ENCODE measurements at places on chromosomes 12 and 14.

DNA sequence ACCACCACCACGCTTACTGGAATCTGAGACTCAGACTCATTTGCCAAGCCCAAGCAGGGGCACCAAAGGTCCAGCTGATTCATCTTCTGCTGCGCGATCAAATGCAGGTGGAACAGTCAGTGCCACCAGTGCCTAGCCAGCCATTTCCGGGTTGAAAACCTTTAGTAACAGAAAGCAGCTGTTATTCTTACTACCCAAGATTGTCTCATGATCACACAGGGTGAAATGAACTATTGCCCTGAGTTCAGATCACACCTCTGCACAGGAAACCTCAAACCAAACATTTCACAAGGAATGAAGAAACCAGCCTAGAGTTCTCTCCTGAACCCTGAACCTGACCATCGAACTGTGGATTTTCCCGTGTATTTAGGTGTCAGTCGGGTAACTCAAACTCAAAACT, 88.9 kb downstream of the RIMBP2 start:
- no peak for DNase-seq

DNA sequence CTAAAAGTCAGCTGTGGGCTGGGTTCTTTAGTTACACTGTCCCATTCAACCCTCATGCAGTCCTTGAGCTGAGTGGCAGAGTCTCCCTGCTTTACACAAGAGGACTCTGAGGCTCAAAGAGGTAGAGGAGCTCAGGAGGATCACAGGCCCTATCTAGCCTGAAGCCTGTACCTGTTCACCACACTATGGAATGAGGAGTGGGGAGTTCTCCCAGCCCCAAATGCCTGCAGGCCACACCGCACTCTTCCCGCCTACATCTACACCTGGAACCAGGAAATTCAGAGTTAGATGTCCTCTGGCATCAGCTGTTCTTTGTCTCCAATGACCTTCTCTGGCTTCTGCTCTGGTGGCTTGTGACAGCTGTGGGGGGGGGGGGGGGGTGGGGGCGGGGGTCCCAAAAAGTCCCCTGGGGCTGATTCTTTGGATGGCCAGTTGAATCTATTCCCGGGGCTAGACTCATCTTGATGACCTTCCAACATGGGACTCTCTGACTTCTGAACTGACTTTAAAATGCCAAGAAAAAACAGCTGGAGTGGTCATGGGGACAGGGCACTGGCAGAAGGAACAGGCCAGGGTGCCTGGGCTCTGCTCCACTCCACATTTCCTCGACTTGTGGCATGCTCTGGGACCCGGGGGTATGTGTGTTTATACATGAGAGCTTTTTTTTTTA, 30.6 kb downstream of the RIN3 start:
- no peak for DNase-seq

GRCh38 chr12:20003252-20003651, 365.1 kb upstream of the PDE3A start:
- DNase-seq: no peak

GRCh38 chr12:65602253-65602609, 222.1 kb upstream of the HMGA2 start:
- no peak for DNase-seq

DNA sequence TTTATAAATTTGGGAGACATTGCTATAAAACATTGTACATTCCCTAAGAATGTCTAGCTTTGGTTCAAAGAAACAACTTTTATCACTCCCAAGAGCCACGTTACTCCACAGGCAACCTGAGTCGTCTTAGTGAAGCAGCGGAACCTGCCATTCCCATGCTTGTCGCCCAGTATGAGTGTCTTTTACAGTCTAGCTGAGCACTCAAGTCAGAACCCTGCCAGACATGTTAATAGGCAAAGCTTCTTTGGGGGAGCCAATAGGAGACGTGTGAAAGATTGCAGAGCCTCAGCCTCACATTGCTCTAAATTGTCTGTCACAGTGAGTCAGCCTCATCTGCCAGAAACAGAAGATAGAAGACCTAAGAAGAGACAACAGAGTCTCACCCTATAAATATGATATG, 541.6 kb upstream of the FLRT2 start:
- DNase-seq: no peak

DNA sequence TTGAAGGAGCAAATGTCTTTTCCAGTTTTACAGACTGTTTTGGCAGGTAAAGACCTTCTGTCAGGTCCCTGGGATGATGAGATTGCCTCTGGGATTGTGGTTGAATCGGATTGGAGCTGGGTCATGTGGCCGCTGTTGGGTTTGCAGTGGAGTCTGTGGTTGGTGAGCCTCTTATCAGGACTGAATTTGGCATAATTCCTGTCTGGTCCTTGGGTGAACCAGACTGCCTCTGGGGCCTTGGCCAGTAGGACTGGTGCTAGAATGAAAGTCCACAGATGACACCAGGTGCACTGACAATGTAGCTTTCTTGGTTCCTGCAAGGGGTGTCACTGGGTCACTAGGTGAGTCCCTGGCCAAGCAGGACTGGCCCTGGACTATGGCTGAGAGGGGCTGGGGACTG, 155.3 kb downstream of the TPH2 start:
- DNase-seq: no peak

GRCh38 chr12:54692353-54692752, 44.2 kb upstream of the DCD start:
- DNase-seq: no peak

DNA sequence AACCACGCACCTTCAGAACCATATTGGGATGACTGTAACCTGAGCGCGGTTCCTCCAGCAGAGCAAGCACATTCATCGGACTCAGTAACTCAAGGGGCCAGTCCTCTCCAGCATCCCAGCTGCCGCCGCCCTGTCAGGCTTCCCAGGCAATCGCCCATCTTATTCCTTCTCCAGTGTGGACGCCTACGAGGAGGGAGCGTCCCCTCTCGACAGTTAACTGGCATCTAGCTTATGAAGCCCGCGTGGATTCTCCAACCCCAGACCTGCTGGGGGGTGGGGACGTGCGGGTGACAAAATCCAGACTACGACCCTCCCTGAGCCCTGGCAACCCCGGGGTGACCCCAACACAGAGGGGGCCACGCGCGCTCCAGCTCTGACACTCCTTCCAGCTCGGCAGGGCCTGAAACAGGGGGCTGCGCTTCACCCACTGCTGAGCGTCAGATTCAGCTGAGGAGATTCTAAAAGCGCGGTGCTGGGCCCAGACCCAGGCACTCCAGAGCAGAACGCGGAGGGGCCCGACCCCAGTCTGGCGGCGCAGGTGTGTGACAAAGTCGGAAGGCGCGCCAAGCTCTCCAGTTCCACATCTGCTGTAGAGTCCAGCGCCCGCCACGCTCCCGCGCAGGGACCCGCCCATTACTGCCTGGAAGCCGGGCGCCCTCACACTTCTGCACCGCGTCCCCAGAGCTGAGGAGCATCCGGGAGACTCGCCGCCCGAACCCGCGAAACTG, 43.9 kb upstream of the ESR2 start:
- peak; percentile 6 for DNase-seq

DNA sequence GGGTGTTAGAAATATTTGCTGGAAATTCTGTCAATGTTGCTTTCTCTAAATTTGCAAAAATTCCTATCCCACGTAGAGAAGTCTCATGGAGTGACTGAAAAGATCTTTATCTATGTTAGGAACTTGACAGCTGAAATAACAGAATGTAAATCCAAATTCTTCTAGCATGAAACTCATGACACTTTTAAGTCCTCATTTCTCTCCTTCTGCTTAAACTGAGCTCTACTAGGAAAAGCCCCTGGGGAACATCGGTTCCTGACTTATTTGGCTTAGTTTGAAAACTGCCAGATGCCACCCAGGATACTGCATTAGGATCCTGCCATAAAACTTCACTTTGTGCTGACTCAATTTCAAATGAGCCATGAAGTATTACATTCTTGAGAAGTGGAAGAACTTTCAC, 426.0 kb downstream of the GALC start:
- no peak for DNase-seq

GRCh38 chr12:119440803-119441360, 106.4 kb downstream of the CCDC60 start:
- no peak for DNase-seq

DNA sequence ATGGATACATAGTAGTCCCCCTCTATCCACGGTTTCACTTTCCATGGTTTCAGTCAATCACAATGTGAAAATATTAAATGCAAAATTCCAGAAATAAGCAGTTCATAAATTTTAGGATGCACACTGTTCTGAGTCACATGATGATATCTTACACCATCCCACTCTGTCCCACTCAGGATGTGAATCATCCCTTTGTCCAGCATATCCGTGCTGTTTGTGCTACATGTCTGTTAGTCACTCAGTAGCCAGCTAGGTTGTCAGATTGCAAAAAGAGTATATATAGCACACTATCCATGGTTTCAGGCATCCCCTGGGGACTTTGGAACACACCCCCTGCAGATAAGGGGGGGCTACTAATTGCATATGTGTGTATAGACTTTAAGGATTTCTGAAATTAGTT, 8.1 kb upstream of the NAA30 start:
- no peak for DNase-seq

GRCh38 chr14:64190974-64191502, 103.1 kb downstream of the ESR2 start:
- no peak for DNase-seq

DNA sequence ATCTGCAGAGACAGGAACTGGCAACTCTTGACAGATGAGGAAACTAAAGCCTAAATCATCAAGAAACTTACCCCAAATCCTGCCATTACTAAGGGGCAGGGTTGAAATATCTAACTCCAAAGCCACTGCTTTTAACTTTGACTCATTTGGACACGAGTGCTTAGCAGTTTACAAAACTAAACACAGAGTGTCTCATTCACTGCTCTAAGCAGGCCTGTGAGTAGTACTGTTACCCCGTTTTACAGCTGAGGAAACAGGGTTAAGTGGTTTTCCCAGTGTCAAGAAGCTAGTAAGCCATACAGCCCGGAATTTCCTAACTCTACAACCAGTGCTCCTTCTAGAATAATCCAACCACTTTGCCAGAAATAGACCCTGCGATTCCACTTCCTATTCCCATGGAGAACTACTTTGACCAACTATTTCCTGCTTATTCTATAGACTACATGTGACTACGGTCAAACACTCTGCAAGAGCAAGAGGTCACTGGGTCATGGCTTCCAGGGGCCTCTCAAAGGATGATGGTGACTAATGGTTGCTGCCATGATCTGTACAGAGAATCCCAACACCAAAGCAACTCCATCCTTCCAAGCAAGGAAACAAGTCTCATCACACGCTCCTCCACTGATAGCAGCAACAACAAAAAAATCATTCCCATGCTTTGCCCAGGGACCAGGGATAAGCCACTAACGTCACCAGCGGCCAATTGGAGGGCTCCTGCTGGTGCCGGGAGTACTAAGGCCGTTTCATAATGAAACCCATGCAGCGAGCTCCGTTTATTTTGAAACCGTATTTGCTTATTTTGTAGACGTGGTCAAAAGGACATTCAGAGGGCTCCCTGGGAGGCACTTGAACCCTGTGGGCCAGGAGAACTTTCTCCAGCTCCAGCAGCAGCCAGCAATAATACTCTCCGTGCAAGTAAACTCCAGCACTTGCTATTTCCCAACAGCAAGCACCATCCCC, 56.3 kb downstream of the NUAK1 start:
- DNase-seq: no peak

DNA sequence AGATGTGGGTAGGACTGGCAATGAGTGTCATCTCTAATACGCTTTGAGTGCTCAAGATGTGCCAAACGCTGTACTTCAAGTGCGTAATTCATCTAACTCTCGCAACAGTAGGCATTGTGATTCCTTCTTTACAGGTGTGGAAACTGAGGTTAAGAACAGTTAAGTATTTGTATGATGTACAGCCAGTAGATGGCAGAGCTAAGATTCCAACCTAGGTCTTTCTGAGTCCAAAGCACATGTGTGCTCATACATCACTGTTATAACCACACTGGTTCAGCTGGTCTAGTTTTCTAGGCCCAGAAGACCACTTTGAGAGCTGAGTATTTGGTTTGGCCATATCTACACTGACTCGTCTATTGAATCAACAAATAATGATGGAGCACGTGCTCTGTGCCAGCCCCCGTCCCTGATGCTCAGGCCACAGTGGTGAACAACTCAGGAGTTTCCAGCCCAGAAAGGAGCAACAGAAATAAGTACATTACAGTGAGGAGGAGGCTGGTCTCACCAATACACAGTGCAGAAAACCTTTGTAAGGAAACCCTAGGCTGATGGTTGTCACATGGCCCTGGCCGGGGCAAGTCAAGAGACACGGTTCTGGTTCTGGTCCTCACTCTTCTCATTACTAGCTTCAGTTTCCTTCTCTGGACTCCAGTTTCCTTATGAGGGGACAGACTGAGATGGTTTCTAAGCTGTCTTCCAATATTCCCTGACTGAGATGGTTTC, 69.3 kb upstream of the SCN8A start:
- DNase-seq: no peak

DNA sequence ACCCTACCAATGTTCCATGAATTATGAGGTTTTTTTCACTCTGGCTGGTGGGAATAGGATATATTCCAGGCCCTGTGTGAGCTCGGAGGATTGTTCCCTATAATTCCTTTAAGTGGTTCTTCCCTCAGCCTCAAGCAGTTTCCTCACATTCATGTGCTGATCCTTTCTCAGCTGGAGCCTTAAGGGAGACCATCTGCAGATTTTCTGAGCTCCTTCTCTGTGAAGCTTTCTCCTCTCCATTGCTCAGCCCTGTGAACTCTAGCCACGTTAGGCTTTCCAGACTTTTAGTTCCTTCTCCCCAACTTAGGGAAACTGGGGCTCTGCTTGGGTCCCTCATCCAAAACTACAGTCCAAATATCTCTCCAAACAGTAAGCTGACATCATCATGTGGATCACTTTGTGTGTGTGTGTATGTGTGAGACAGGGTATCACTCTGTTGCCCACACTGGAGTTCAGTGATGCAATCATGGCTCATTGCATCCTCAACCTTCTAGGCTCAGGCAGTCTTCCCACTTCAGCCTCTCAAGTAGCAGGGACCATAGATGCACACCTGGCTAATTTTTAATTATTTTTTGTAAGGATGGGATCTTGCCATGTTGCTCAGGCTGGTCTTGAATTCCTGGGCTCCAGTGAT, 219.5 kb upstream of the OTX2 start:
- no peak for DNase-seq

- no peak for DNase-seq
These were observed 416.0 kb downstream of the LRIG3 start for GRCh38 chr12:58504143-58504938.

GRCh38 chr12:118714051-118714460, 267.3 kb upstream of the SRRM4 start:
- peak; percentile 7 for DNase-seq

GRCh38 chr12:42932936-42933335, 343.4 kb upstream of the PRICKLE1 start:
- DNase-seq: no peak

DNA sequence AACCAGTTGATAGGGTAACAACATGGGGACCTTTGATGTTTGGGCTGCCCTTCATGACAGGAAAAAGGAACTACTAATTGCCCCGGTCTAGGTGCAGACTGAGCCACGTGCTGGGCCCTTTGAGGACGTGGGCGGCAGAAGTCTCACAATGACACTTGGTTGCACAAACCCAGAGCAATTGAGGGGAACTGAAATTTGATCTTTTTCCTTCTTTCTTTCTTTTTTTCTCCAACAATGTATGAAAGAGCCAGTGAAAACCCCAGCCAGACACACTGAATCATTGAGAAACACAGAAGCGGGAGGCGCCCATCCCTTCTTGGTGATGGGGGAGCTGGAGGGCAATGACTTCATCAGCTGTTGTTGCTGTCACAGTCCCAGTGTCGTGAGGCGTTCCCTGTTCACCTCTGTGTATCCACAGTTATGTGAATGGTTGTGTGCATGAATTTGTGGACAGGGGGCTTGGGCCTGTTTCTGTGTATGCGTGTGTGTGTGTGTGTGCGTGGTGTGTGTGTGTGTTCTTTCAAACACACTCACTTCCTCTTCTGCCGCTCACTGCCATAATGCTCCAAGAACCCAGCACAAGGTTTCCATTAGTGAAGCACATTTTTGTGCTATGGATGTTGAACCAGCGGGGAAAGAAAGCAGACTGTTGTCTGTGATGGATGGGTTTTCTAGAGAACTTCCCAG, 137.5 kb upstream of the CCND2 start:
- DNase-seq: peak; percentile 74

Data from stimulated activated CD4-positive, alpha-beta T cell treated with anti-CD3 and anti-CD28 coated beads, Interleukin-4, amount 100 ng/mL, for 48 hours (primary cell).